ENCODE measurements at places on chromosomes 6 and 20.

DNA sequence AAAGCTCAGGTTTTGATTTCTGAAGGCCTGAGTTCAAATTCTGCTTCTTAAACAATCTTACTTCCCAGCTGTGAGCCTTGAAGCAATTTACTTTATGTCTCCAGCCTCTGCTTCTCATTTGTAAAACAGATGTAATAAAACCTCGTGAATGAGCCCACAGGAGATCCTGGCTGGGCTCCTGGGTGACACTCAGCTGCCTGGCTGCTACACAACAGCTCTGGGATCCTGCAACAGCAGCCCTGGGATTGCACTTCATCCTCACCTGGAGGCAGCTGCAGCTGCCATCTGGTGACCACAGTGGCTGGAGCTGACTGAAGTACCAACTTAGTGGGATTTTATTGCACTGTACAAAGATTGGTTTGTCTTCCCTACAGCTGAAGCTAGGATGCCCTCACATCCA, 98.6 kb downstream of the NDUFAF5 start:
- DNase-seq, result no peak

DNA sequence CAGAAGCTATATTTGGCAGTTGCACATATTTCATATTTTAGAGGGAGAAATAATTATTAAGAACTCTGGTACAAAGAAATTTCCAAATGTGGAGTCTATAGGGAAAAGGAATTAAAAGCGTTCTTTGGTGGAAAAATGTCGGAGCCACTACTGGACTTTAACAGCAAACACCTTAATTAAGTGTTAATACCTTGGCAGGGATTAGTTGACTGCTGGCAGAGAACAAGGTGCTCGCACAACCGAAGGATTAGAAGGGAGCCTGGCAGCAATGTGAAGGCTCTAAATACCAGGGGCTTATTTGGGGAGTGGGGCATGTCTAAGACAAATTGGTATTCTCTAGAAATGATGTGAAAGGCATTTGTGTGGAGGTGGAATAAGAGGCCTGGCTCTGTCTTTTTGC, 98.9 kb downstream of the PAK5 start:
- no peak for DNase-seq

- DNase-seq, result no peak
Measured at GRCh38 chr6:119446609-119447008, 97.0 kb upstream of the MAN1A1 start.

- peak; percentile 7 for DNase-seq
Measured at GRCh38 chr6:13624871-13625288, 9.7 kb downstream of the NOL7 start.

DNA sequence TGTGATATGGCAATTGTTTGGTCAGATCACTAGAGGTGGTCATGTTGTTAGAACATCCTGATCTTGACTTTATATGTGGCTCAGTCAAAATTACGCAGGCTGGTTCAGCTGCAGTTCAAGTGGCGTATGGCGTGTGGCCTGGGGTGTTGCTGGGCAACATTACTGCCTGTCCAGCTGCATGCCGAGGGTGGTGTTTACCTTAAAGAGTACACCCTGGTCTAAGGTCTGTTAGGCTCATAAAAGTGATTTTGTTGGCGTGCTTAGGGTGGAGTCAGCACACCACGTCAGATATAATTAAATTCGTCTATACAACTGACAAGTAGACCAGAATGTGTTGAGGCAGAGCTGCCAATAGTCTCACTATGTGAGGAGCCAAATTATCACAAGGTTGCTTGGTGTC, 55.6 kb upstream of the NEDD9 start:
- no peak for DNase-seq

- peak; percentile 91 for DNase-seq
Measured at GRCh38 chr6:151067684-151068596, 171.8 kb upstream of the AKAP12 start.

DNA sequence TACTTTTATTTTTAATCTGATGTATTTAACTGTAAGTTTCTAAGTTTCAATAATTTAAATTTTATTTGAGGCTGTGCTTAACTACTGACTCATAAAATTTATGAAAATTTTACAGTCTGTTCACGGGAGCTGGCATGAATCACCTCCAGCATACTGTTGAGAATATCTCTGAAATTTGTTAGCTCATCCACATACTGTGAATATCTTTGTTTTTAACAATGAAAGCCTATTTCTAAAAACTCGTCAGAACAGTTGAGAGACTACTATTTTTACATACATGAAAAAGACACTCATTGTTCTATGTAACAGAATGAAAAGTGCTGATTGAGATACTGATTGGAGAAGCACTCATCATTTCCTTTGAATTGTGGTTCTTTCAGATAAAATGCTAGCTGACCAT, 749.3 kb downstream of the TENT5A start:
- no peak for DNase-seq

GRCh38 chr6:46653439-46654195, 842 bp downstream of the SLC25A27 start:
- DNase-seq, result no peak

- no peak for DNase-seq
Measured at GRCh38 chr6:46000905-46001304, 14.8 kb downstream of the CLIC5 start.

- no peak for DNase-seq
Measured at GRCh38 chr20:4708856-4709255, 12.9 kb upstream of the PRND start.

- peak; percentile 60 for DNase-seq
Measured at GRCh38 chr6:113457198-113457597, 399.9 kb upstream of the MARCKS start.

- DNase-seq, result no peak
Measured at GRCh38 chr20:57398231-57398821, 7.1 kb downstream of the RBM38 start.

DNA sequence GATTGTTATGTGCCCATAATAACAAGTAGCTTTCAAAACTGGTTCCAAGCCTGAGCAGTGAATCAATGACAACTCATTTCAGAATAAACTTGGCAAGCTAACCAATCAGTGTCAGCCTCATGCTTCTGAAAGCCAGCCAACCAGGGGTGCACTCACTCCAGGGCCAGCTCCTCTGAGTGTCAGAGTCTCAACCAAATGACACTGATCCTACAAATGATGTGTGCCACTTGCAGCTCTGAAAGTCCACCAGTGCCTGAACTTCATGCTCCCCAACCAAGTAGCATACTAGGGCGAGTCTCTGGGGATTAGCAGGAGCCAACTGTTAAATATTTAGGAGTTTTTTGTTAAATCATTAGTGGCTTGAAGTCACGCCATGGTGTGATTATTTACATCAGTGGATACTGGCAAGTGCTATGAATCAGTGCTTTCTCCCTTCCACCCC, 4.5 kb downstream of the IYD start:
- DNase-seq, result no peak

- no peak for DNase-seq
Measured at GRCh38 chr20:61391812-61392520, 139.9 kb downstream of the CDH4 start.

GRCh38 chr6:5014072-5014561, 10.3 kb upstream of the RPP40 start:
- no peak for DNase-seq

DNA sequence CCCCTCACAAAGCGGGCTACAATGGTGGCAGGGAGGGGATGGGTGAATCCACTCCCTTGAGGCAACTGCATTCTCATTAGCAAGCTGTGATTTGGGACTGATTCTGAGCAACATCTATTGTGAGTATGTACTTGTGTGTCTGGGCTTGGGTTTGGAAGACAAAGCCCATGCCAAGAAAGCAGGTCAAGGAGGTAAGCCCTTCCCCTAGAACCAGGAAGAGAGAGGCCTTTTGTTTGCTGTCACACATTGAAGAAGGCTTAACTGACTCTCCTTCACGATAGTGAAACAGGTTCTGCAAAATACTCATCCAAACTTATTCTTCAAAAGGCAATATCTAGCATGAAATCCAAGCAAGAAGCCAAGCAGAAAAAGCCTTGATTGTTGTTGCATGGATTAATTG, 403.1 kb upstream of the ID4 start:
- no peak for DNase-seq

GRCh38 chr20:59385480-59385879, 85.1 kb downstream of the EDN3 start:
- no peak for DNase-seq

DNA sequence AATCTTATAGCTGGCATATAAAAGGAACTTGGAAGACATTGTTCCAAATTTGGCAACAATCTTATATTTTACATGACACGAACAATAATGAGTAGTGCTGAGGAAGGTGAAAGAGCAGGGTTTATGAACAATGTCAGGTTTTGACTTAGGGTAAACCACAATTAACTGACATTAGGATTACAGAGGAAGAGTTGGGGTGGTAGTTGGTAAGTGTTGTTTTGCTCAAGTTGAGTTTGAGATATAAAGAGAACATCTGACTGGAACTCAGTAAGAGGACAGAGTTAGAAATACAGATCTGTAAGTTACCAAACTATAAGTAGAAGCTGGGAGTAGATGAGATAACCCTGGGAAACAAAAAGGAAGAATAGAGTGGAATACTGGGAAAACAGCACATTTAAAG, 15.1 kb downstream of the RTN4IP1 start:
- DNase-seq, result no peak

DNA sequence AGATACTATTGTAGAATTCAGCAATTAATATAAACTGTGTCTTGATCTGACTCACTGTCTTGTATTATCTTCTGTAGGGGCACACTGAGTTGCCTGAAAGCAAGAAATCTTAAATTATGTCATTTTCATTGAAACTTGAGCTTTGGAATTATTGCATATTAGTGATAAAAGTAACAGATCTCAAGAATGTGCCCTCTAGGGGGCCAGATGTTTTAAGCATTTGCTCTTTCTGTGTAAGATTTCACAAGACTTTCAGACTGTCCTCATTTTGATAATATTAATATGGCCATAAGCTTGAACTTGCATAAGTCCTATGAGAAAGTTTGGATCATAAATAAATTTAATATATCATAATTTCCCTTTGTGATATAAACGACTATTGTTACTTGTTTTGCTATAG, 55.5 kb upstream of the MYO6 start:
- DNase-seq, result no peak

GRCh38 chr6:124970243-124970642, 8.0 kb downstream of the RNF217 start:
- DNase-seq, result no peak

- no peak for DNase-seq
Measured at GRCh38 chr6:122126894-122127293, 272.6 kb upstream of the HSF2 start.

DNA sequence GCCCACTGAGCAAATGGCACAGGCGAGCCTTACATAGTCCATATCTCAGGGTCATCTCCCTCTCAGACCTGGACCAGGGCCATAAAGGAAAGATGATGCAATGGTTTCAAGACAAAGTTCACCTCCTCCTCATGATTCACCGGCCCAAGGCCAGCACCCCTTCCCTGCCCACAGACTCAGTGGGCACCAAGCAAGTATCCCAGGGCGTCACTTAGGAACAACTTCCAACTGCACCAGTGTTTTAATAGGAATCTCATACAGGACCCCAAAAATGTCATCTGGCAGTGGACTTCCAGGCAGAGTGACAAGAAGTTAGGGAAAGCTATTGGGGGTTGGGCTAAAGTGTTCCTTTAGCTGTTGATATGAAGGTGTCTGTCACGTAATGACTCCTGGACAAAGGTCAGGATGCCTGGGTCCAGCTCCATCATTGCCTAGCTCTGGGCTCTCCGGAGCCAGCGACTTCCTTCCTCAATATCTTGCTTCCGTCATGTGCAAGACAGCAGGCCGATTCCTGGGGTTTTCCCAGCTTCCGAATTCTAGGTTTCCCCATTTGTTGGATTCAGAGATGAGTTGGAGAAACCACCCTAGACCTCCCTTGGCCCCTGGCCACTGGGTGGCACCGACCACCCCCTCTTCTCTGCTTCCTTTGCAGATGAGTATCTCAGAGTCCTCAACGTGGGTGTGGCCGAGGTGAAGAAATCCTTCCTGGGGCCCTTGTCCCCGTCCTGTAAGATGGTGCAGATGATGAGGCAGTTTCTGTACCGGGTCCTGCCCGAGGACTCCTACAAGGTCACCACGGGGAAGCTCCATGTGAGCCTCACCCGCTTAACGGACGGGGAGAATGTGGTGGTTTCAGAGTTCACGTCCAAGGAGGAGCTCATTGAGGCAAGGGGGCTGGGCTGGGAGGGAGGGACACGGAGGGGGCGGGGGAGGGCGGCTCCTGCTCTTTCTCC, 21.1 kb downstream of the PNPLA1 start:
- DNase-seq, result peak; percentile 16

GRCh38 chr6:69796073-69796641, 653 bp downstream of the LMBRD1 start:
- peak; percentile 12 for DNase-seq

GRCh38 chr20:39910536-39910935, 778.5 kb downstream of the MAFB start:
- no peak for DNase-seq

DNA sequence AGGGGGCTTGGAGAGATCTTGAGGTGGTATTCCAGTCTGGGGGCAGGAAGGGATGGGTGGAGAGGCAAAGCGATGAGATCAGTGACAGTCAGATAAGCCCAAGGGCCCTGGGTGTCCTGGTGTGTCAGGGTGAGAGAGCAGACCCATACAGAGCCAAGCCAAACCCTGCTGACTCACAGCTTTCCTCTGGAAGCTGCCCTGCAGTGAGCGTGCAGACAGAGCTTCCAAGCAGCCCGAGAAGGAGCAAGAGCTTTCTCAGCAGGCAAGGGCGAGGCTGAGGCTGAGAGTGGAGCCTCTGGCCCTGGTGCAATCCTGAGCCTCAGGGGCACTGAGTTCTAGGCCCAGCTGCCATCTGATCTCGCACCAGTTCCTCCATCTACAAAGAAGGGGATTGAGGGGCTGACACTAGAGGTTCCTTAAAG, 91.1 kb upstream of the HIVEP1 start:
- peak; percentile 88 for DNase-seq

GRCh38 chr6:4814212-4814611, 38.0 kb downstream of the CDYL start:
- no peak for DNase-seq

DNA sequence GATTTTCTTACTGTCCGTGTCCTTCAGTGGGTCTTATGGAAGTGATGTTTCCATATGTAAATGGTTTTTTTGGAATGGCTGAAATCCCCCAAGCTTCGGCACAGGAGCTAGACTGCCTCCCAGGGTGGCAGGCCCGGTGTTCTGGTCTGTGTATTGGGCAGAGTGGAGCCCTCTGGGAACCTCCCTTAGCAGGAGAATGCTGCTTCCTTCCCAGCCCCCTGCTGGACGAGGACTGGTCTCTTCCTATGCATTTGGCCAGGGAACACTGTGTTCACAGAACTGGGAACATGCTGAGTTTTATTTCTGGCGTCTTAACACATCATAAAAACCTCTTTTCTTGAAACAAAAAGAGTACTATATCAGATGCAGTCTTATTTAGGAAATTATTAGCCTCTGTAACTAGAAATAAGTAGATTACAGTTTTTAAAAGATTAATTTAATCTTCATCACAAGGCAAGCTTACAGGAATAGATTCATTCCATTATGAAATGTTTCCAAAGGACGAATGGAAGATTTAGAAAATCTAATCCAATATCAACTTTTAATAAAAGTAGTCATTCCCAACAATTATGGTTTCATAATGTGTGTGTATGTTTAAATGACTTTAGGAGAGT, 56.6 kb downstream of the SYTL3 start:
- DNase-seq, result peak; percentile 24

GRCh38 chr6:151652325-151652724, 155.2 kb upstream of the ESR1 start:
- DNase-seq, result no peak
